ENCODE measurements at places on chromosomes 5 and 9.

- DNase-seq, result no peak
These were observed 91.9 kb upstream of the CHD1 start for GRCh38 chr5:99020698-99021048.

GRCh38 chr9:100549048-100549447 is 28.8 kb upstream of the CAVIN4 start:
- DNase-seq, result no peak

DNA sequence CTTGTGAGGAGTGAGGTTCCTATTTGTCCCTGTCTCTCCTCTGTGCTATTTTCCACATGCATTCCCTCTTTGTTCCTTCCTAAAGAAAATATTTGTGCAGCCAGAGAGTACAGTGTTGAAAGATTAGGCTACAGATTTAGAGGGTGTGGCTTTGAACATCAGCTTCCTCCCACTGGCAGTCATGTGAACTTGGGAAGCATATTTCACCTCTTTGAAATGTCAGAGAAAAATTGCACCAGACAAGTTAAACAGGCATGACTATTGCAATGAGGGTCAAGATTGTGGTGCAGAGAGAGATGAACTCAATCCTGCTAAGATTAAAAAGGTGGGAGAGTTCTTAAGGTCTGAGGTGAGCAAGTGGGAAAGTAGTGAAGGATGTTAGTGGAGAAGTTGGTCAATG is 641.0 kb downstream of the DNAH5 start:
- DNase-seq, result no peak

- DNase-seq, result no peak
These were observed 26.0 kb downstream of the GABRP start for GRCh38 chr5:170809551-170809950.

- no peak for DNase-seq
These were observed 243.0 kb upstream of the ITGA1 start for GRCh38 chr5:52544738-52545137.

DNA sequence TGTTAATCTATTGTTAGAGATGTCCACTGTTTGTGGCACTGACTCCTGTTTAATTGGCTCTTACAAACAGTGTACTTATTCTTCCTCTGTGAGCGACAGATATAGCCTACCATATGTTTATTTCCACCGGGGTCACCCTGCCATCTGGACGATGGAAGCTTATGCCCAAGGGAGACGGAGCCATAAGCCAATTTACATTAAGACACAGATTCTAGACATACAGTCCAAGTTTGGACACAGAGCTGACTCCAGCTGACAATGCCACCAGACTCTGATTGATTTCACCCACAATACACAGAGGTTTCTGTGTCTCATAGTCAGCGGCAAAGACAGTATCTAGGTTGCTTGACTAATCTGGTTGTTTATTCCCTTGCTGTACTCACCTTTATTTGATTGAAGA is 198.9 kb downstream of the ENC1 start:
- no peak for DNase-seq

GRCh38 chr9:69546265-69546664 is 125.9 kb downstream of the APBA1 start:
- no peak for DNase-seq

GRCh38 chr5:167657016-167657415 is 634.4 kb upstream of the WWC1 start:
- DNase-seq, result no peak

DNA sequence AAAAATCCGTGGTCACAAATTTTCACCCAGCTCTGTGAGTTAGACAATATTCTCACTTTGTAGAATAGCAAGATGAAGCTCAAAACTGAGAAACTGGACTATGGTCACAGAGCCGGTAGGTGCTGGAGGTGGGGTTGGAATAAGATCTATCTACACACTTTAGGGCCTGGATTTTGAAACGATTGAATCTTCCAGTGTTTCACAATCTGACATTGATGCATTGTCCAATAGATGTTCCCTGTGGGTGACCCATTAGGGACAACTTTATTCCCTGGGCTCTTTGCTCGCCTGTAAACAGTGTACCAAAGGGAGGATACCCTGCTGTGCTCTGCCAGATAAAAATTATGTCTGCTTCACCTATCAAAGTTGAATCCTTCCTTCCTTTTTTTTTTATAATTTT is 145.4 kb upstream of the MPDZ start:
- DNase-seq, result no peak

GRCh38 chr9:137725598-137725997 is 106.8 kb downstream of the EHMT1 start:
- no peak for DNase-seq

- no peak for DNase-seq
These were observed 95.9 kb upstream of the FCN2 start for GRCh38 chr9:134784577-134785305.

DNA sequence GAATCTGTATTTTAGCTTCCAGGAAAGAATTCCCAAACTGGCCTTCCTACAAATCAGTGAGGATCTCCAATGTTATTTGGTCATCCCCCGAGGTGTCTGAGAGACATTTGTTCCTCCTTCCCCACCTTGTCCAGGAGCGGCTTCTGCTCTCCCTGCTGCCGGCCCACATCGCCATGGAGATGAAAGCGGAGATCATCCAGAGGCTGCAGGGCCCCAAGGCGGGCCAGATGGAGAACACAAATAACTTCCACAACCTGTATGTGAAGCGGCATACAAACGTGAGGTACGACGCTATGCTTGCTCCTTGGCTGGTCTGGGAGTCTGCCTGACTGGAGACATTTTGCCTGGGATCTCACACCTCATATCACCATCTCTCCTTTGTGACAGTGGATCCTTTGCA is 160.4 kb downstream of the CFAP90 start:
- DNase-seq, result no peak

GRCh38 chr5:93019896-93020295 is 561.1 kb downstream of the NR2F1-AS1 start:
- no peak for DNase-seq

GRCh38 chr9:81424431-81424830 is 264.9 kb downstream of the TLE1 start:
- DNase-seq, result no peak

GRCh38 chr9:83584995-83585394 is 37.9 kb upstream of the IDNK start:
- no peak for DNase-seq

DNA sequence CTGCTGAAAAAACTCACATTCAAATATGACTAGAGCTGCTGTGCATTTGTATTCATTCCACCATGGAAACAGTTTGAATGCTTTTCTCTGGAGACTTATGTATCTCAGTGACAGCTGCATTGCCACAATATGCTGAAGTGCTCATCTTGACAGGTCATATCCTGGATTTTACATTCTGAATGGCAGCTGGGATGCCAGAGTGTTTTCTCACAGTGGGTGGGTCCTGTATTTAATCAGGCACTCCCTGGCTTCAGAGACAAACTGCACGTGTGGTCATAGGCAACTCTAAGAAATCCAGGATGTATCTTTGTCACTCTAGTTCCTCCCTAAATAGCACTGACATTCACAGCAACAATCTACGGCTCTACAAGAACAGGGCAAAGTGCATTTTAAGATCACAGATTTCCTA is 75.6 kb downstream of the ST8SIA4 start:
- DNase-seq, result no peak

GRCh38 chr5:88256872-88257271 is 11.8 kb downstream of the TMEM161B start:
- DNase-seq, result no peak

DNA sequence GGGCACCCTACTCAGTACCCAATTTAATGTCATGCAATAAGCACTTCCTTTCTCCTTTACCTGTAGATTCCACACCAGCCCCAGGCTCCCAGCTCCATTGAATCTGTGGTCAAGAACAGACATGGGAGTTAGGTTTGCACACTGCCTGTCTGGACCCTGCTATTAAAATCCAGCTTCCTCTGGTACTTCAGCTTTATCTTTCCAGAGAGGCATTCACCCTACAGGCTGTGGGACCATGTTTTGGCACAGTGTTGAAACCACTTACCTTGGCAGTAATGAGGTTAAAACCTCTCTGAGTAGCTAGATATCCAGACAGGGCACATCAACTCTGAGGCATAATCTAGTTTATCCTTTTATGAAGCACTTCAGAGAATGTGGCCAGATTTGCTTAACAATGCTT is 191.5 kb upstream of the PCSK5 start:
- no peak for DNase-seq

- DNase-seq, result no peak
These were observed 203.4 kb downstream of the GADD45G start for GRCh38 chr9:89808076-89808755.

DNA sequence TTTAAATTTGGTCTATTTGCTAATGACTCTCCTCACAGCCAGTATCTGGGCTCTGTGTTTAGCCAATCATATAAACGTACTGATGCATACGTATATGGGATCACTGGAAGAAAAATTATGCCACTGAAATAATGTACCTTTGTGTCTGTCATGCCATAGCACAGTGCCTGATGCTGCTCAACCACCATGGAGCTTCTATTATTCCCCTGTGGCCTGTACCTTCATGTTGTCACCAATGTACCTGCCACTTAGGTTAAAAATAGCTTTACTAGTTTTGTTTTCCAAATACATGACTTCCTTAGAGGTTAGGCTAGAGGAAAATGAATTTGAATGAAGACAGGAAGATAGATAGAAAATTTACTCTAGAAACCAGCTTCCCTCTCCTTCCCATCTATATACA is 34.6 kb downstream of the HACD4 start:
- DNase-seq, result no peak

DNA sequence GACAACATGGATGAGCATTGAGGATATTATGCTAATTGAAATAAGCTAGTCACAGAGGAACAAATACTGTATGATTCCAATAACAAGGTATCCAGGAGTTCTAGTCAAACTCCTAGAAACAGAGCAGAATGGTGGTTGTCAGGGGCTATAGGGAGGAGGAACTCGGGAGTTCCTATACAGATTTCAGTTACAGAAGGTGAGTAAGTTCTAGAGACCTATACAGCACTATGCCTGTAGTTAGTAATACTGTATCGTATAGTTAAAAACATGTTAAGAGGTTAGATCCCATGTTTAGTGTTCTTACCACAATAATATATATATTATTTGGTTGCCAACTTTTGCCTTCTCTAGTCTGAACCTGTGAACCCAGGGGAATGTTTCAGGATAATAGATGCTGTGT is 7.9 kb upstream of the OXCT1 start:
- DNase-seq, result no peak

- DNase-seq, result no peak
These were observed 91.3 kb upstream of the GPBP1 start for GRCh38 chr5:57082441-57083067.

GRCh38 chr9:86238861-86239770 is 20.3 kb downstream of the C9orf153 start:
- DNase-seq, result no peak

DNA sequence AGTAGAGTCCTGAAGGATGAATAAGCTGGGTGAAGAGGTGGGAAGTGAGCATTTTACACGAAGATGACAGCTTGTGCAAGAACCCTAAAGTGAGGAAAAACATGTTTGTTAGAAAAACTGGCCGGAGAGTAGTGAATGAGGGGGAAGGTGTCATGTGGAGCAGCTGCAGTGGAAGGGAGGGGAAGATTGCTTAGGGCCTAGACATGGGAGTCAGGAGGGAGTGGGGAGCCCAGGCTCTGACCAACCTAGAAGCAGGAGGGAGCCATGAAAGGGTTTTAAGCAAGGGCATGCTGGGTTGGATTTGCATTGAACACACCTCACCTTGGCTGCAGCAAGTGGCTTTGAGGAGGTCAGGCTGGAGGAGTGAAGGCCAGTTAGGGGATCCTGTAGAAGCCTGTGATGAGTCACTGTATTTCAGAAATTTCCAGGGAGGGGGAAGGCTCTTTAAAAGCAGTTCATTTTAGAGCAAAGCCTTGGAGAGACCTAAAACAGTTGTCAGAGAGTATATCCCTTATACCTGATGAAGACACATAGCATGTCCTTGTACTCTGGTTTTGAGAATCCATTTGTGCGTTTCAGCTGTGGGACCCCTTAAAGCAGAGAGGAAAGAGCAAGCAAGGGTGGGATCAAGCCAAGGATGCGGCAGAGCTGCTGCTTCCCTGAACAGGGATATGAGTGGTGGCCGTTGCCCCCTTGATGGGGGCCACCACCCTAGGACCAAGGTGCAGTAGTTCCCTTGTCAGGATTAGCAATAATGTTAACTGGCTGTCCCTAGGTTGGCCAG is 45.4 kb downstream of the ANGPTL2 start:
- DNase-seq, result no peak

GRCh38 chr5:67160272-67160671 is 36.3 kb downstream of the CD180 start:
- no peak for DNase-seq

DNA sequence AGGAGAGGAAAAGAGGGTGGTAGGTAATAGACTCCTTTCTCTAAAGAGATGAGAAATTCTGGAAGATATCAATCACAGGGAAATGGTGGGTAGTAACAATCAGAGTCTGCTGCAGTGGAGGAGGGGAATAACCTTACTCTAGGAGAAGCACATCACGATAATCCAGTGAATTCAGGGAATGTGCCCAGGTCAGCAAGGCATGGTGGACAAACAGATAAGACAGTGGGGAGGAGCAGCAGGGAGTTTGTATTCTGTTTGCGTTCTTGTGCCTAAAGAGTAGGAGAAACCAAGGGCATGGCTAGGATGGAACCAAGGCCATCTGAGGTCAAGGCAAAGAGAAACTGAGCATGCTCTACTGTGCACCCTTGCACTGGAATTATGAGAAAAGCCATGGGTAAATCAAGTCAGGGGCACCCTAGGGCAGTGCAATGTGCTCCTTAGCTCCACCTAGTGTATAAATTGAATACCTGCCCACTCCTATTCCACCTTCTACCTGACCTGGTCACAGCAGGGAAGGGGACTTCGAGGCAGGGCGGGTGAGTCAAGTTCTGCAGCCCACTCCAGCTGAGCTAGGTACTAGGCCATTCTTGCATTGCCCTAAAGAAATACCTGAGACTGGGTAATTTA is 31.6 kb downstream of the RETREG1 start:
- DNase-seq, result no peak

DNA sequence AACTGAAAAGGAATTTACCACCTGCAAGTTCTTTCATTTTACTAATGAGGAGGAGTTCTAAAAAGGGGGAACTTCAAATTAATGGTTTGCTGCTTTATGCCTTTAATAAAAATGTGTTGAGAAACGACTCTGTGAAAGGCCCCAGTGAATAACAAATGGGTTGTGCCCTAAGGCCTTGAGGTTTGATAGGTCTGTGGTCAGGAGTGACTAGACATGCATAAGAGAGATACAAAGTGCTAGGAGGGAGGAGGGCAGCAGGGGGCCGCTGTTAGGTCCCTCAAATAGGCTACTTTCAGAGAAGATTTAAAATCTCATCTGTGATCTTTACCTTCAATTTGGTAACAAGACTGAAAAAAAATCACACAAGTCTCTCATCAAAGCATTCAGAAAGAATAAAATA is 58.3 kb downstream of the FAM81B start:
- no peak for DNase-seq

GRCh38 chr9:128833696-128834095 is 4.1 kb upstream of the SPOUT1 start:
- no peak for DNase-seq

- DNase-seq, result no peak
These were observed 6.5 kb downstream of the PPP6C start for GRCh38 chr9:125183054-125183453.

GRCh38 chr5:111262815-111263214 is 38.6 kb downstream of the CAMK4 start:
- DNase-seq, result no peak

Data from GM04503 (cell line).